Daoy (cell line): ENCODE measurements at places on chromosomes 4 and X. TPM values are rescaled to one million over a fixed set of nuclear protein-coding genes. Genes with fewer than 3 reads are reported as not detected.

DNA sequence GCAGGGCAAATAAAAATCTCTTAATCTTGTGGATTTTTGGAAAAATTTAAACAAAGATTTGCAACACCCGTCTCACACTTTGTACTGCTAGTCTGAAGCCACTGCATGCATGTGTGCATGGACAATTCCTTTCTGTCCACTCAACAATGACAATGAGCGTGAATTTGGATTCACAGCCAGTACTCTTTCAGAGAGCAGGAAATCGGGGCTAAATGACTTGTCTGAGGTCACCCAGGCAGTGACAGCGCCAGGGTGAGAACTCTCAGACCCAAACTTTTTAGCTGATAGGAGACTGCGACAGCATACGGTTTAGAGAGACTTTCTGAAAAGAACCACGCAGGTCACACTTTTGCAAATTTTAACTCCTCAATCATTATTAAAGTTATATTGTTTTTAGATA, 90.9 kb downstream of the ZNF827 start:
- DNase-seq = no peak

DNA sequence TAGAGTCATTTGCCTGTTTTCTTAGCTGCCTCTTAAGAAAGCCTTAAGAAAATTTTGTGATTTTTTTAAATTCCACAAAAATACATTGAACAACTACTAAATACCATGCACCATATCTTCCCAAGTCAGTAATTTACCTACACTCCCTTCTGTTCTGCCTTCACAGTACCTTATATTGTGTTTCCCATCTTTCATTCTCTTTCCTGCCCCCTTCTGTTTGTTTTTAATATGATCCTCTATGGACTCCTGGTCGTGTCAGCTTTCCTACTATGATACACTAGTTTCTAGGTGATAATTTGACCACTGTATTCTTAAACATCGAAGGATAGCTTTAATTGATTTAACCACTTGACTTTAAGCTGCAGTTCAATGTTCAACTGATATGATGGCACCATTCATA, 297.7 kb upstream of the HAND2 start:
- no peak for DNase-seq

DNA sequence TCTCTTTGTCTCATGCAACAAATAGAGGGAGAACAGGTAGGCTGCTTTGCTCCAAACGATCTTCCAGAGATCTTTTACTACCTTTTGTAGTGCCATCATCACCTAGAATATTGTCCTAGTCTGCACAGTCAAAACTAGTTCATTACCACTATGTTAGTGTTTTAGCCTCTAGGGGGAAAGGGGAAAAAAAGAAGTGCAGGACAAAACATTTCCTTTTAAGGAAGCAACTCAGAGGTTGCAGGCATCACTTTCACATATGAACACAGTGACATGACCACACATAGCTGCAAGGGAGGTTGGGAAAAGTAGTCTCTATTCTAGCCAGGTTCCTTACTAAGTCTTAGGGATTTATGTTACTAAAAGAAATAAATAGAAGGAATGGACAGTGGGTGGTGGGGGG, 39.3 kb upstream of the RAP2C start:
- DNase-seq = no peak

DNA sequence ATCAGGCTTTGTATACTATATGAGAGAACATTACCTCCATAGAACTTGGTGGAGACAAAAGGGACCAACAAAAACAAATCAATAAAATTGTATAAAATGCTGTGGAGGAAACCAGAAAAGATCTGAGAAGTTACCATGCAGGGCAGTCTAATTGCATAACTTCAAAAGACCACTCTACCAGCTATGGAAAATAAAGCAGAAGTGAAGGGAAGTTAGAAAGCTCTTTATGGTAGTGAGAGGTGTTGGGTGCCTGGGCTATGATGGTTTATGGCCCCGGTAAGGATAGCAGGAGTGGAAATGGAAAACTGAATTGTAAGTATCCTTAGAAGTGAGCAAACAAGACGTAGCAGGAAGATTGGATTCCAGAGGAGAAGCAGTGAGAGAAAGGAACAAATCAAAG, 3.1 kb downstream of the TMEM184C start:
- DNase-seq = no peak

Gene GPR173
- 0.24 and 1.2 TPM in 2 replicates for total RNA-seq

Gene IGSF1
- 1.4 and 1.6 TPM in 2 replicates for total RNA-seq
